ENCODE measurements at places on chromosomes 7 and 10. TPM values are rescaled to one million over a fixed set of nuclear protein-coding genes. Genes with fewer than 3 reads are reported as not detected.

GRCh38 chr7:13981070-13981469 lies 8.4 kb downstream of the ETV1 start:
- peak; percentile 84 for DNase-seq

GRCh38 chr7:32215697-32216096 lies 145.5 kb upstream of the PDE1C start:
- DNase-seq: no peak

DNA sequence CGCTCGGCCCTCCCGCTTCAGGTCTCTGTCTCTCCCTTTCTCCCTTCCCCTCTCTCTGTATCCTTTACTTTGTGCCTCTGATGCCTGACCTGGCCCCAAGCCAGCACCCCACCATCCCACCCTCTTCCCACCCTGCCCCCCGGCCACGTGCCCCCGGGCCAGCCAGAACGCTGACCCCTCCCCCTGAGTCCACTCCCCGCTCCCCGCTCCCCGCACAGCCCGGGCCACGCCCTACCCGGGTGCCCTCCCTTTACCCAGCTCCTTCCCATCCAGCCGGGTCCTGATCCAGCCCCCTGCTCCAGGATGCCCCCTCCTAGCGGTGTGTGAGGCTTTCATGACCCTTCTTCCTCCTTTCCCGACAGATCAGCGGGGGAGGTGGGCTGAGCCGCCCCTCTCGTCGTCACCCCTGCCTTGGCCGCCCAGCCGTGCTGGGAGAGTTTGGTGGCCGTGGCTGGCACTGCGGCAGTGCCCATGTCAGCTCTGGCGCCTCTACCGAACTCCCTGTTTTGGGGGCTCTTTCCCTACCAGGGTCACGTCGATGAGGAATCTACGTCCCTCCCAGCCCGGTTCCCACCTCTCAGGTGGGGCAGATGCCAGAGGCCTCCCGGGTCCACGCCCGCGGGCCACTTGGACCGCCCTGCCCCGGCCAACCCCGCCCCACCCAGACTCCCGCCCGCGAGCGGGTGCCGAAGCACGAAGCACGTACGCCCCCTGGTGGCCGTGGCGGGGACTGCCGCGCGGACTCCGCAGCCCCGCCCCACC lies 127.4 kb downstream of the UBE2H start:
- peak; percentile 93 for DNase-seq

The ZYX gene
- 121 TPM for total RNA-seq

The PLAU gene
- 159 TPM for total RNA-seq

The CYP3A5 gene
- 0.57 TPM for total RNA-seq

The NOBOX gene
- total RNA-seq: not detected

The SLIT1 gene
- total RNA-seq: 0.11 TPM

DNA sequence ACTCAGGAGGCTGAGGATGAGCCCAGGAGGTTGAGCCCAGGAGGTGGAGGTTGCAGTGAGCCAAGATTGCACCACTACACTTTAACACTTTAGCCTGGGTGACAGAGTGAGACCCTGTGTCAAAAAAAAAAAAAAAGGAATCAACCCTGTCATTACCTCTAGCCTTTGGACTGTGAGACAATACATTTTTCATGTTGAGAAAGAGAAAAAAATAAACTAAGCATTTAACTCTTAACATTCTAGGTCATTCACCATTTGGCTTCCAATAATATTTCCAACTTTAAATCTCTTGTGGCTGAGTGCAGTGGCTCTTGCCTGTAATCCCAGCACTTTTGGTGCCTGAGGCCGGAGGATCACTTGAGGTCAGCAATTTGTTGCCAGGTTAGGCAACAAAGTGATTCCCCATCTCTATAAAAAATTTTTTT lies 41.9 kb upstream of the TPST1 start:
- DNase-seq: no peak

GRCh38 chr10:75350791-75351190 lies 50.8 kb downstream of the ZNF503 start:
- peak; percentile 32 for DNase-seq

The CTNNA3 gene
- total RNA-seq: not detected

GRCh38 chr7:81949306-81949705 lies 179.5 kb upstream of the HGF start:
- no peak for DNase-seq

DNA sequence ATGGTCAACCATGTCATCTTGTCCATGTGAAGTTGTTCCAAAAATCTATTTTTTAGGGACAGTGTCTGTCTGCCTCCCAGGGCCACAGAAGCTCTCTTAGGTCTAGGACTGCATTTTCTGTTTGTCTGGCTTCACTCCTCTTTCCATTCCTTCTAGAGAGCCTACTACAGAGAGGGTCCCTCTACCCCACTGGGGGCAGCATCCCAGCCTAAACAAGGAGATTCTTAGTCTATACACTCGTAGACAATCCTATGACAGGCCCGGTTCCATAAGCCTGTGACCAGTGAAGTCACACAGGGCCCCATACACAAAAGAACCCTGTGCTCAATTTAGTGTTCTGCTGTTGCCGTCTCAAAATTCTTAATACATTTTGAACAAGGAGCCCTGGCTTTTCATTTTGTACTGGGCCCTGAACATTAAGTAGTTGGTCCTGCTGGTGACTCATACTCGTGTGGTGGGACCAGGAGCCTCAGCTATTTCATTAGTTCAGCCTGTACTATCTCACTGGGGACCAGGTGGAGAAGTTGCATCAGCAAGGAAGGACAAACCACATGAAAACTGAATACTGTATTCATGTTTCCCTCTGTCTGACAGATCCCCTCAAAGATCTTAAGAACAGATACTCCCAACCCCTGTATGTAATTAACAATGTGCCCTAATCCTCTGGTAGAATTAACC lies 23.5 kb upstream of the FAM180A start:
- DNase-seq: peak; percentile 54

GRCh38 chr10:124205432-124205831 lies 112.0 kb upstream of the CHST15 start:
- no peak for DNase-seq

GRCh38 chr7:50714857-50715256 lies 67.8 kb downstream of the GRB10 start:
- DNase-seq: no peak

The HTR7 gene
- total RNA-seq: 22.9 TPM

The TMEM254 gene
- total RNA-seq: 5.5 TPM

DNA sequence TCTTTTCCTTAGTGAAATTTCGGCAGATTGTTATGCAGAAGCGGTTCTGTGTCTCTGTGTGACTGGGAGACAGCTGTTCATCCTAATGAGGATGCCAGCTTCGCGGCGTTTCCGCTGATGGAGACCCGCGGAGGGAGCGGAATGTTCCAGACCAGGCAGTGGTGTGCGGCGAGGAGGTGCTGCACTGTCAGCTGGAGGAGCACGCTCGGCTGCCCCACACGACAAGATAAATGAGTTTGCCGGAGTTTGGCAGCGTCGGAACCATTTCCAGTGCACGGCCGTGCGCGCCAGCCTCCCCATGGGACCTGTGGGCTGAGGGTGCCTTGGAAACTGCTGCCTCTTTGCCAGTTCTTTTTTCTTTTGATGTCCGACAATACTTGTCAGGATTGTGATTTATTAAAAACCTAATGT lies 64.6 kb downstream of the WDR37 start:
- DNase-seq: no peak

- no peak for DNase-seq
These were observed 295.6 kb downstream of the DPP6 start for GRCh38 chr7:154347700-154348266.

- peak; percentile 79 for DNase-seq
These were observed 1.2 kb upstream of the SMARCD3 start for GRCh38 chr7:151249732-151250072.

GRCh38 chr7:44634839-44635591 lies 28.6 kb downstream of the OGDH start:
- peak; percentile 57 for DNase-seq

GRCh38 chr7:44875241-44875640 lies 10.1 kb downstream of the PURB start:
- no peak for DNase-seq

The MACC1 gene
- 29.6 TPM for total RNA-seq

The SFXN3 gene
- 14.7 TPM for total RNA-seq

- DNase-seq: peak; percentile 39
These were observed 33.1 kb downstream of the HBP1 start for GRCh38 chr7:107201795-107202450.

DNA sequence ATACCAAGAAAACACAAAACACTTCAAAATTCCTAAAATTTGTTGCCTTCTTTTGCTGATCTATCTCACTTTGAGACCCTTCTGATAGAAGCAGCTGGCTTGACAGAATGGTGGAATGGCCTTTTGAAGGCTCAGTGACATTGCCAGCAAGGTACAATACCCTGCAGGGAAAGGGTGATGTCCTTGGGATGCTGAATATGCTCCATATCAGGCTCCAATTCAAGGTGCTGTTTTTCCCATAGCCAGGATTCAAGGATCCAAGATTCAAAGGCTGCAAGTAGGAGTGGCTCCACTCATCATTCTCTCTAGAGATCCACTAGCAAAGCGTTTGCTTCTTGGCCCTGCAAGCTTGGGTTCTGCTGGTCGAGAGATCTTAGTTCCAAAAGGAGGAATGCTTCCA lies 120.4 kb downstream of the USP6NL start:
- no peak for DNase-seq

- no peak for DNase-seq
These were observed 5.7 kb downstream of the AUTS2 start for GRCh38 chr7:69603937-69604494.

DNA sequence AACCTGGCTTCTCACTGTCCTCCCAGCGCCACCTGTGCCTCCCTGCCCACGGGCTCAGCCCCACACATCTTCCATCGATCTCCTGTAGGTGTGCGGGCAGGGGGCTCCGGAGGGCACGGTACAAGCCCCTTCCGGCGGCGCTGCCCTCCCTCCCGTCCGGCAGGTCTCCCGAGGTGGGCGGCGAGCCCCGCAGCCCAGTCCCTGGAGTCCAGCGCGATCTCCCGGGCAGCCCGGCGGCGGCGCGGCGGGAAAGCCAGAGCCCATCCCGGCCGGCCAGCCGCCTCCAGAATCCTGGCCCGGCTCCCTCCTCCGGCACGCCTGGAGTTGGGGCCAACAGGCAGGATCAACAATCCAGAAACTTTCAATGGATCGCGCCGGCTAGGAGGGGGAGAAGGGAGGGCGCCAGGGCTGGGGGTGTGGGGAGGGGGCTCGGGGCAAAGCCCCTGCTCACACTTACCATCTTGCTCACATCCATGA lies 100.1 kb downstream of the HIP1 start:
- peak; percentile 49 for DNase-seq

GRCh38 chr7:127390186-127390816 lies 2.2 kb downstream of the ZNF800 start:
- no peak for DNase-seq

The GPER1 gene
- total RNA-seq: 4.5 TPM

The H2BK1 gene
- total RNA-seq: not detected

DNA sequence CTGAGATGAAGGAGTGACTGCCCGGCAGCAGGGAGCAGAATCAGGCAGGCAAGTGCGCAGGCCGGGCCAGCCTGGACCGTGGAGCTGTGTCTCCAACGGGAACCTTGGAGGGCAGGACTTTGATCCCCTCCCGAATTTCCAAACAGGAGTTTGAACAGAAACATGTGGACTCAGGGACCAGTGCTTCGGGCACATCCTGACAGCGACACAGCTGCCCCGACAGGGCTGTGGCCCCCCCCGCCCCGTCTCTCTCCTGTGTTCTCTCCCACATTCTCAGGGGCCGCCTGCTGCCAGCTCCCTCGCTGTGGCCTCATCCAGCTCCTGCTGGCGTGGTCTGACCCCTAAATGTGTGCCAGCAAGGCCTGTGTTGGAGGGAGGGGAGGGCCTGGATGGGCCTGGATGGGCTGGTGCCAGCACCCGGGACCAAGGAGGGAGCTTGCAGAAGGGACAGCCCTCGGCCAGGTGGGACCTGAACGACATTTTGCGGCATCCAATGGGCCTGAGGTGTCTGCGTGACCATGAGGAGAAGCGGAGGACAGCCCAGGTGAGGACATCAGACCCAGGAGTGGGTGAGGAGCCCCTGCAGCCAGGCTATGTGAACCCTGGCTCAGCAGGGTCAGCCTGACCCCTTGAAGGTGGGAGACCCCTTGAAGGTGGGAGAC lies 222.9 kb downstream of the DNAJB6 start:
- no peak for DNase-seq

DNA sequence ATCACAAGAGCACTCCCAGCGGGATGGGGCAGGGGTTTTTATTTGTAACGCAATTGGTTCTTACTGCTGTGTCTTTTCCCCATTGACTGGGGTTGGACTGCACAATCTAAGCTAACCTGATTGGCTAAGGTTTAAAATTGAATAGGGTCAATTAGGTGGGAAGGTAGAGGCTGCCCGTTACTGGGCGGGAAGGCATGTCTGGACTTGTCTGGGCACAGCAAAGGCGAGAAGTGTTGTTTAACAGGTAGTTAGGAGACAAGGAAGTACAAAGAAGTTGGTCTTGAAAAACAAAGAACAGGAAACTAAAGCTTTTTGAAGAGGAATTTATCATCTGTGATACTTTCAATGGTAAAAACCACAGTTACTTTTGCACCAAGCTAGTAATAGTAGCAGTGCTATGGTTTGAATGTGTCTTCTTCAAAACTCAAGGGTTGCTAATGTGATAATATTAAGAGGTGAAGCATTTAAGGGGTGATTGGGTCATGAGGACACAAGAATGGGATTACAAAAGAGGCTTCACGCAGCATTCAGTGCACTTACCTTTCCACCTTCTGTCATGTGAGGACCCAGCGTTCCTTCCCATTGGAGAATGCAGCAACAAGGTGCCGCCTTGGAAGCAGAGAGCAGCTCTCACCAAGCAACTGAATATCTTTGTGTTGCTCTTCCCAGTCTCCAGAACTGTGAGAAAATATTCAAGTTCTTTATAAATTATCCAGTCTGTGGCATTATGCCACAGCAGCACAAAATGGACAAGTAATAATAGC lies 875.5 kb upstream of the SORCS1 start:
- DNase-seq: no peak

The TUBAL3 gene
- total RNA-seq: 0.23 TPM

GRCh38 chr10:43226851-43227845 lies 39.7 kb downstream of the RASGEF1A start:
- no peak for DNase-seq

The PDZD7 gene
- total RNA-seq: 0.42 TPM

The SLC26A5 gene
- total RNA-seq: not detected

The TMEM139 gene
- total RNA-seq: not detected

The XRCC2 gene
- 24.6 TPM for total RNA-seq

GRCh38 chr7:2691011-2691707 lies 3.2 kb downstream of the AMZ1 start:
- DNase-seq: no peak

All from Daoy (cell line).